ENCODE measurements at places on chromosomes 3 and 15. TPM values are rescaled to one million over a fixed set of nuclear protein-coding genes. Genes with fewer than 3 reads are reported as not detected.

Gene TRPM1
- not detected for total RNA-seq

Gene THBS1
- 3,043 TPM for total RNA-seq

Gene FGD5
- total RNA-seq, result 1.3 TPM

Gene GADL1
- 0.08 TPM for total RNA-seq

Gene CLDN16
- not detected for total RNA-seq

Gene COLQ
- total RNA-seq, result 0.35 TPM

Gene SEC11A
- total RNA-seq, result 247 TPM

Gene ANKRD63
- not detected for total RNA-seq

Measured in smooth muscle cell of the coronary artery (primary cell).